Progenitor cell of endocrine pancreas (in vitro differentiated cells): ENCODE measurements at places on chromosomes 1 and 21. TPM values are rescaled to one million over a fixed set of nuclear protein-coding genes. Genes with fewer than 3 reads are reported as not detected.

Gene RGS13
- not detected in 2 replicates for total RNA-seq

Gene RNU1-2
- total RNA-seq, result 3,923 and 3,957 TPM in 2 replicates

Gene EXOSC10
- total RNA-seq, result 95.4 and 104 TPM in 2 replicates

Gene TPM3
- 298 and 304 TPM in 2 replicates for total RNA-seq

Gene MIGA1
- 13.8 and 14.9 TPM in 2 replicates for total RNA-seq

Gene TAL1
- not detected in 2 replicates for total RNA-seq

Gene FAM72C
- total RNA-seq, result 0.62 and 2.0 TPM in 2 replicates

Gene MROH9
- total RNA-seq, result not detected in 2 replicates

Gene MPZ
- total RNA-seq, result 4.4 and 4.5 TPM in 2 replicates

Gene SASS6
- total RNA-seq, result 11.1 and 11.5 TPM in 2 replicates

Gene CLCA4
- not detected in 2 replicates for total RNA-seq

Gene TMEM240
- total RNA-seq, result 5.1 and 6.6 TPM in 2 replicates

Gene TXNIP
- 38.1 and 38.8 TPM in 2 replicates for total RNA-seq

Gene SMAP2
- 27.1 and 30.3 TPM in 2 replicates for total RNA-seq

Gene GRIK1
- total RNA-seq, result 0.26 and 0.33 TPM in 2 replicates

Gene BECN2
- not detected in 2 replicates for total RNA-seq

Gene CNR2
- total RNA-seq, result not detected in 2 replicates

Gene PPM1J
- 0.43 and 0.71 TPM in 2 replicates for total RNA-seq

Gene TAS1R3
- total RNA-seq, result 1.1 and 1.2 TPM in 2 replicates

Gene CLEC20A
- total RNA-seq, result not detected in 2 replicates

Gene SPRR1A
- not detected in 2 replicates for total RNA-seq

Gene POU3F1
- 0.31 and 0.43 TPM in 2 replicates for total RNA-seq

Gene CD2
- not detected in 2 replicates for total RNA-seq

Gene TMPRSS15
- not detected in 2 replicates for total RNA-seq

Gene ZMYND12
- 0.89 and 2.0 TPM in 2 replicates for total RNA-seq

Gene DNASE2B
- 0.26 and 0.36 TPM in 2 replicates for total RNA-seq

Gene F13B
- not detected in 2 replicates for total RNA-seq

Gene VANGL1
- total RNA-seq, result 22.9 and 25.8 TPM in 2 replicates

Gene S100A7
- not detected in 2 replicates for total RNA-seq

Gene C8A
- 0.77 and 0.98 TPM in 2 replicates for total RNA-seq

Gene TRMT13
- 23.9 and 26.2 TPM in 2 replicates for total RNA-seq

Gene FCRL2
- not detected in 2 replicates for total RNA-seq

Gene CSMD2
- 0.11 and 0.38 TPM in 2 replicates for total RNA-seq

Gene TBX19
- total RNA-seq, result 2.0 and 2.3 TPM in 2 replicates

Gene MIA3
- total RNA-seq, result 67.1 and 68.6 TPM in 2 replicates

Gene FCRLB
- total RNA-seq, result 0.14 and 0.33 TPM in 2 replicates

Gene GJA5
- total RNA-seq, result not detected in 2 replicates

Gene CORT
- total RNA-seq, result 1.0 and 2.0 TPM in 2 replicates

Gene C1QC
- total RNA-seq, result not detected in 2 replicates

Gene FCMR
- total RNA-seq, result not detected in 2 replicates

Gene OR2L8
- total RNA-seq, result not detected in 2 replicates

Gene INKA2
- total RNA-seq, result 4.4 and 5.8 TPM in 2 replicates

Gene EPHB2
- 64.2 and 69.4 TPM in 2 replicates for total RNA-seq

Gene FCRL5
- not detected in 2 replicates for total RNA-seq

Gene SYCP1
- not detected in 2 replicates for total RNA-seq

Gene EFNA3
- total RNA-seq, result 9.0 and 10.5 TPM in 2 replicates

Gene BEND5
- 14.5 and 23.9 TPM in 2 replicates for total RNA-seq

Gene FCRL6
- total RNA-seq, result not detected in 2 replicates

Gene MATN1
- total RNA-seq, result 0.11 and 0.14 TPM in 2 replicates

Gene PTPRF
- 482 and 520 TPM in 2 replicates for total RNA-seq

Gene MAP3K7CL
- 1.2 and 1.7 TPM in 2 replicates for total RNA-seq
